Activated CD8-positive, alpha-beta memory T cell treated with anti-CD3 and anti-CD28 coated beads for 36 hours (primary cell): ENCODE measurements at places on chromosomes 5 and 9. TPM values are rescaled to one million over a fixed set of nuclear protein-coding genes. Genes with fewer than 3 reads are reported as not detected.

TEK gene
- not detected for total RNA-seq

SMARCA2 gene
- total RNA-seq = 110 TPM

CCNO gene
- 0.13 TPM for total RNA-seq

TNFSF8 gene
- total RNA-seq = 43.5 TPM

PCDHGB3 gene
- total RNA-seq = 0.17 TPM

NPDC1 gene
- 31.4 TPM for total RNA-seq

INSYN2B gene
- not detected for total RNA-seq

CDC20B gene
- total RNA-seq = 0.08 TPM

SH3GL2 gene
- total RNA-seq = not detected

SPATA31C1 gene
- not detected for total RNA-seq

SPATA31A3 gene
- total RNA-seq = not detected

C1QTNF3 gene
- 1.3 TPM for total RNA-seq

QRFP gene
- not detected for total RNA-seq

WDR55 gene
- 41.0 TPM for total RNA-seq

PAPPA gene
- not detected for total RNA-seq

RPL37 gene
- 1,602 TPM for total RNA-seq

CCL27 gene
- 0.44 TPM for total RNA-seq

SPAAR gene
- not detected for total RNA-seq

TAF7 gene
- total RNA-seq = 57.1 TPM

RASGRF2 gene
- total RNA-seq = 15.5 TPM

SMIM15 gene
- 93.9 TPM for total RNA-seq

CMYA5 gene
- total RNA-seq = 0.10 TPM

SLC26A2 gene
- 9.5 TPM for total RNA-seq

CTNND2 gene
- not detected for total RNA-seq

ZNF300 gene
- 0.71 TPM for total RNA-seq

TRIP13 gene
- 45.8 TPM for total RNA-seq

GDA gene
- not detected for total RNA-seq

FABP6 gene
- total RNA-seq = not detected

ZNF474 gene
- total RNA-seq = not detected

CDHR2 gene
- total RNA-seq = 0.06 TPM

CDC37L1 gene
- 12.6 TPM for total RNA-seq

PCDHB2 gene
- not detected for total RNA-seq
